NCI-H2171 treated with DMSO at 0.1 percent for 48 hours (cell line): ENCODE measurements at places on chromosomes 12 and 14.

GRCh38 chr12:52041695-52042123 is 9.5 kb upstream of the NR4A1 start:
- DNase-seq, result no peak

GRCh38 chr14:68576496-68577244 is 216.2 kb downstream of the ZFP36L1 start:
- DNase-seq, result no peak

DNA sequence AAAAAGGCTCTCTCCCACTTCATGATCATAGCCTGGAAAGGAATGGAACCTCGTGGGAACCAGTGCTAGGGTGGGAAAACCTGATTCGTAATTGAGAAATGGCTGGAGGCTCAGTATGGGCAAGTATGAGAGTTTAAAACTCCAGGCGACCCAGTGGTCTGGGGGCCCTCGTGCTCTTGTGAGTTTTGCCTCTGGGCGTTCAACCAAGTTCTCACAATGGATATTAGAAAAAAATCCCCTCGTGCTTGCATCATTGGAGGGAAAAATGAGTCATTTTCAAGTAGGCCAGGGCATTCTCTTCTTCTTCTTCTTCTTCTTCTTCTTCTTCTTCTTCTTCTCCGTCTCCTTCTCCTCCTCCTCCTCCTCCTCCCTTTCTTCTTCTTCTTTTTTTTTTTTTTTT is 39.0 kb downstream of the GPR68 start:
- no peak for DNase-seq

DNA sequence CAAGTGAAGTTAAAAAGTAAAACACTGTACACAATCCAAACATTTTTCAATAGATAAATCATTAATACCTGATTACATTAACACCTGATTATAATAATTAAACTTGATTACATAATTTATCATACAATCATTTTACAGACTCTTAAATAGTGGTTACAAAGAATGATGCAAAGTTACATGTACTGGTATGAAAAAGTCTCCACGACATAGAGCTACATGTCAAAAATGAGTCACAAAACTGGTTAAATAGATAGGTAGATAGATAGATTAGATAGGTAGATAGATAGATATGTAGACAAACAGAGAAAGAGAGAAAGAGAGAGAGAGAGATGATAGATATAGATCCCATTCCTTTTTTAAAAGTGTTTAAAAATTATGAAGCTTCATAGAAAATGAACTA is 109.2 kb downstream of the NUAK1 start:
- no peak for DNase-seq

- DNase-seq, result peak; percentile 59
These were observed 128.4 kb upstream of the NCOR2 start for GRCh38 chr12:124695861-124696260.

DNA sequence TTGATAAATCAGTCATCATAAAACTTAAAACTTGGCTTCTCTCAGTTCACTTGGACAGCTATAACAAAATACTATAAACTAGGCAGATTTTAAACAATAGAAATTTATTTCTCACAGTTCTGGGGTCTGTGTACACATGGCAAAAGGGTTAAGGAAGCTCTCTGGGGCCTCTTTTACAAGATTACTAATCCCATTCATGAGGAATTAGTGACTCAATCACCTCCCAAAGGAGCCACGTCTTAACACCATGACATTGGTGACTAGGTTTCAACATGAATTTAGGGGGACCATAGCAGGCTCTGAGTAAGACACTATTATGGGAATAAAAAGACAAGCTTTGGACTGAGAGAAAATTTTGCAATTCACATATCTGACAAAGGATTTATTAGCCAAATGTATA is 436.5 kb downstream of the PDZRN4 start:
- no peak for DNase-seq

GRCh38 chr12:46131732-46132469 is 136.9 kb downstream of the SLC38A1 start:
- DNase-seq, result no peak
